ENCODE measurements at places on chromosomes 1 and 21. TPM values are rescaled to one million over a fixed set of nuclear protein-coding genes. Genes with fewer than 3 reads are reported as not detected.

Gene REN
- not detected for total RNA-seq

Gene CELA3B
- total RNA-seq = not detected

- peaks cover 5% of the 10 kb centered on the region for H3K36me3 ChIP-seq
- peaks cover 37% of the 10 kb centered on the region for H3K4me1 ChIP-seq
- no peak for DNase-seq
- H3K27ac ChIP-seq = peak overlapping the region; percentile 1
- no peak overlapping the region for H3K4me3 ChIP-seq
- H3K27me3 ChIP-seq = no peaks in the 10 kb centered on the region
Measured at GRCh38 chr1:159908031-159908940, 8.3 kb upstream of the CFAP45 start.

- peaks cover 8% of the 10 kb centered on the region for H3K4me1 ChIP-seq
- H3K36me3 ChIP-seq = no peaks in the 10 kb centered on the region
- H3K27me3 ChIP-seq = peaks cover 87% of the 10 kb centered on the region
- no peak overlapping the region for H3K27ac ChIP-seq
- H3K4me3 ChIP-seq = no peak overlapping the region
Measured at GRCh38 chr21:36688324-36688723, 10.6 kb upstream of the SIM2 start.

DNA sequence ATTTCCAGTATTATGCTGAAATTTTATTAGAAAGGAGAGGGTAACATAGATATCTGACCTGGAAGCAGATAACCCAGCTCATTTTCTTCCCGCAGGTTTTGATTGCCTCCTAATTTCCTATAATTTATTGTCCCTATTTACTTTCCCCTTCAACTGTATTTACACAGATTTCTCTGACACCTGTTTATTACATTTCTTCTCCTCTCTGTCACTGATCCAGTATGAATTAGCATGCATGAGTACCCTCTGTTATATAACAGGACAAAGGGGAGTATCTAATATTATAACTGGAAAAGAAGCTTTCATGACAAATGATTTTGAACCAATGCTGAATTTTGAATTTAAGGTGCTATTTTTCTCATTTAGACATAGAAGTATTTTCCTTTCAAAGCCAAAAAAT lies 37.4 kb downstream of the DENND1B start:
- DNase-seq = no peak
- no peaks in the 10 kb centered on the region for H3K27me3 ChIP-seq
- no peak overlapping the region for H3K27ac ChIP-seq
- H3K4me1 ChIP-seq = peaks cover 28% of the 10 kb centered on the region
- peaks cover 14% of the 10 kb centered on the region for H3K36me3 ChIP-seq

DNA sequence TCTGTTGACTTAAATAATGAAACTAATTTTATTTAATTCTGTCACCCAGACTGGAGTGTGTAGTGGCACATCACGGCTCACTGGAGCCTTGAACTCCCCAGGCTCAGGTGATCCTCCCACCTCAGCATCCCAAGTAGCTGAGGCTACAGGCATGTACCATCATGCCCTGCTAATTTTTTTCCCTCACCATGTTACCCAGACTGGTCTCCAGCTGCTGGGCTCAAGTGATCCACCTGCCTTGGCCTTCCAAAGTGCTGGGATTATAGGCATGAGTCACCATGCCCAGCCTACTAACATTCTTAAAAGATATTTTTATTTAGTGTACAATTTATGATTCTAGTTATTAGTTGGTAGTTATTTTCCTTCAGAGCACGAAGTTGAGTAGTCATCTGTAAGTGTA lies 49.5 kb downstream of the NRDC start:
- no peak overlapping the region for H3K4me3 ChIP-seq
- H3K27me3 ChIP-seq = no peaks in the 10 kb centered on the region
- no peak overlapping the region for H3K27ac ChIP-seq
- DNase-seq = no peak

DNA sequence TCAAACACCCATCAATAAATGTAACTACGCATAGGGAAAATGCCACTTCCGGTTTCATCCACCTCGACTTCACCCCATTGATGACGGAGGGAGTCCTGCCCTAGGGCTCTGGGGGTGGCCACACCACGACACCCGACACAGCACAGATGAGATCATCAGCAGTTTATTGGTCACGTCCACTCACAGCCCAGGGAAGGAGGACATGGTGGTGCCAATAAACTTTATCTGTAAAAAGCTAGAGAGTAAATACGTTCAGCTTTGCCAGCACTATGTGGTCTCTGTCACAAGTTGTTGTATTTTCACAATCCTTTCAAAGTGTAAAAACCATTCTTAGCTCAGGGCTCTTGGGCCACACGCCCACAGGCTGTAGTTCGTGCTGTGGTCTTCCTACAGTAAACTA lies 16.3 kb downstream of the SETD4 start:
- no peak for DNase-seq
- no peaks in the 10 kb centered on the region for H3K27me3 ChIP-seq

GRCh38 chr21:39851002-39851618 lies 16.1 kb upstream of the PCP4 start:
- H3K27ac ChIP-seq = no peak overlapping the region
- H3K4me3 ChIP-seq = no peak overlapping the region
- DNase-seq = no peak
- H3K27me3 ChIP-seq = no peaks in the 10 kb centered on the region
- no peaks in the 10 kb centered on the region for H3K36me3 ChIP-seq

- no peaks in the 10 kb centered on the region for H3K4me1 ChIP-seq
- peaks cover 4% of the 10 kb centered on the region for H3K27me3 ChIP-seq
- no peak for DNase-seq
- H3K4me3 ChIP-seq = no peak overlapping the region
- H3K27ac ChIP-seq = no peak overlapping the region
Measured at GRCh38 chr21:30126576-30126975, 40.0 kb downstream of the CLDN17 start.

Gene KLHDC8A
- total RNA-seq = not detected

DNA sequence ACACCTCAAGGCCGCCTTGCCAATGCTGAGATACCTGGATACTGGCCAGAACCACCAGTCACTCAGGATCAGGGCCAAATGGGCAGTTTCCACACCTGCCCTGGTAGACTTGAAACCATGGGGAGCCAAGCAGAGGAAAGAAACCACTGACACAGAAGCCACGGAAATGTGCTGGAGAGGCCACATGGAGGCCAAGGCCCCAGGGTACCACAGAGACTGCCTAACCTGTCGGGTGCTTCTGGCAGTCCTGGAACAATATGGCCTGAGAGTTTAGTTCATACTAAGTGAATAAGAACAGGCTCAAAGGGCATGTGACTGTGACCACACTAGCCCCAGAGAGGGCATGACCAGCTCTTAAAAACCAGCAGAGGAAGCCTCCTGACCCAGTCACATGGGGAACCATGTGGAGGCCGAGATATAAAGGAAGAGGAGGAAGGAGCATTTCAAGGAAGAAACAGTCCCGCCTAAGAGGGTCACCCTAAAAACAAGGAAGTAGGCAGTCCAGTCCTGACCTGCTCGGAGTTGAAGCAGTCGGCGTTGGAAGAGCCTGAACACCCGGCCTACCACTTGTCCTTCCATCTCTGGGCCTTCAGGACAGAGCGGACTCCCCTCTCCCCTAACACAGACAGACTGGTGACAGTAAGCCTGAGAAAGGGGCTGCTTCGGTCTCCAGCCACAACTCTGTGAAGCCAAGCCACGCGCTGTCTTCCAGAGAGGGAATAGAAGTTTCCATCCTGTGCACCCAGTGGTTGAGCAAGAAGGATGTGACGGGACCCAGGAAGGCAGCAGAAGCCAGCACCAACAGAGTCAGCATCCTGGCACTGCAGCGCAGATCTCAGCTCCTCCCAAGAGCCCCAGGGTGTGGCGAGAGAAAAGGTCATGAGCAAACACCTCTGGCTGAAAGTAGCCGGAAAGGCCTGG lies at the start of gene DENND2D:
Gene DENND2D (minus strand): TSS at position 766 of the 921 bp plus-strand sequence. CDS start 187 bp downstream, at position 579.
- peaks cover 55% of the 10 kb centered on the region for H3K36me3 ChIP-seq
- peak within 1 kb of the TSS; percentile 100 for H3K4me3 ChIP-seq
- H3K4me1 ChIP-seq = peaks cover 49% of the 10 kb centered on the region
- peak; percentile 75 for DNase-seq

- H3K4me1 ChIP-seq = peaks cover 58% of the 10 kb centered on the region
- DNase-seq = no peak
- no peaks in the 10 kb centered on the region for H3K27me3 ChIP-seq
- no peak overlapping the region for H3K4me3 ChIP-seq
- H3K27ac ChIP-seq = peak overlapping the region; percentile 12
Measured at GRCh38 chr1:11285883-11286734, 13.1 kb downstream of the UBIAD1 start.

- no peaks in the 10 kb centered on the region for H3K27me3 ChIP-seq
- peak; percentile 9 for DNase-seq
- H3K4me3 ChIP-seq = no peak overlapping the region
- H3K27ac ChIP-seq = no peak overlapping the region
Measured at GRCh38 chr1:95384567-95384966, 150.6 kb downstream of the RWDD3 start.

Gene KRTAP12-2
- total RNA-seq = not detected

Gene CD1E
- total RNA-seq = not detected

- H3K4me1 ChIP-seq = peaks cover 42% of the 10 kb centered on the region
- H3K27me3 ChIP-seq = no peaks in the 10 kb centered on the region
- peak overlapping the region; percentile 98 for H3K27ac ChIP-seq
- H3K4me3 ChIP-seq = peak overlapping the region; percentile 93
- DNase-seq = no peak
Measured at GRCh38 chr1:181033128-181033798, 520 bp upstream of the MR1 start.

GRCh38 chr1:116168277-116169032 lies 57.3 kb downstream of the MAB21L3 start:
- no peaks in the 10 kb centered on the region for H3K36me3 ChIP-seq
- peak overlapping the region; percentile 36 for H3K27ac ChIP-seq
- DNase-seq = peak; percentile 84
- peaks cover 7% of the 10 kb centered on the region for H3K4me1 ChIP-seq
- H3K4me3 ChIP-seq = peak overlapping the region; percentile 76

DNA sequence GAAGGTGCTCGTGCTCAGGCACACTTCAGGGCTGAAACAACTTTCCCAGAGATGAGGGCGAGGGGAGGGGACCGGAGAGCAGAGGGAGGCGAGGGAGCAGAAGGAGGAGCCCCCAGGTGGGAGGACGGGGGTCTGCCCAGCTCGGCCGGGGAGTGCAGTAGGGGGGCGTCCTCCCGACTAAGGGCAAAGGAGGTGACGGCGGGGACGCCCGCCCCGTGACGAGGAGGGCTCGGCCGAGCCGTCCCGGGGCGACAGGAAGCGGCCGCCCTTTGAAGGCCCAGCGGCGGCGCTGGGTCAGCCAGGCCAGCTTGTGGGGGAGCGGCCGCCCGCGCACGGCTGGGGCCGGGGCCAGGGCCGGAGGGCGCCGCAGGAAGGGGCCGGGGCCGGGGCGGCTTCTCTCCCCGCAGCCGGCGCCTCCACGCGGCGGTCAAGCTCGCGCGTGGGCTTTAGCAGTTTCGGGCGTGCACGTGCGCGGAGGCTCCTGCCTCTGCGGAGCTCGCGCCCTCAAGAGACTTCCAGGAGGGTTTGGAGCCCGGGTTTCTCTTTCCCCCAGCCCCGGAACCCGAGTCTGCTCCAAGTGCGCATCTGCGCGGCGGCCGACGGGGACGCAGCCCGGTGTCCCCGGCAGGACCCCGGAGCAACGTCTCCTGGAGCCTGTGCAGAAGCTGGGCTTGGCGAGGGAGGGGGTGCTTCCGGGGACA lies 100.8 kb upstream of the SLC45A1 start:
- H3K27me3 ChIP-seq = peaks cover 72% of the 10 kb centered on the region
- H3K36me3 ChIP-seq = no peaks in the 10 kb centered on the region
- H3K27ac ChIP-seq = no peak overlapping the region
- peak; percentile 27 for DNase-seq

Gene CCDC185
- not detected for total RNA-seq

GRCh38 chr1:160888926-160889325 lies 3.9 kb upstream of the ITLN1 start:
- H3K27ac ChIP-seq = no peak overlapping the region
- H3K4me1 ChIP-seq = peaks cover 7% of the 10 kb centered on the region
- peaks cover 4% of the 10 kb centered on the region for H3K27me3 ChIP-seq
- DNase-seq = no peak
- no peak overlapping the region for H3K4me3 ChIP-seq

Gene TTC22
- 5.3 TPM for total RNA-seq

Gene DCST1
- total RNA-seq = not detected

Gene S100A1
- not detected for total RNA-seq

- H3K4me3 ChIP-seq = peak overlapping the region; percentile 30
- H3K36me3 ChIP-seq = peaks cover 4% of the 10 kb centered on the region
- H3K4me1 ChIP-seq = peaks cover 29% of the 10 kb centered on the region
Measured at GRCh38 chr1:117615474-117615873, 9.6 kb downstream of the TENT5C start.

DNA sequence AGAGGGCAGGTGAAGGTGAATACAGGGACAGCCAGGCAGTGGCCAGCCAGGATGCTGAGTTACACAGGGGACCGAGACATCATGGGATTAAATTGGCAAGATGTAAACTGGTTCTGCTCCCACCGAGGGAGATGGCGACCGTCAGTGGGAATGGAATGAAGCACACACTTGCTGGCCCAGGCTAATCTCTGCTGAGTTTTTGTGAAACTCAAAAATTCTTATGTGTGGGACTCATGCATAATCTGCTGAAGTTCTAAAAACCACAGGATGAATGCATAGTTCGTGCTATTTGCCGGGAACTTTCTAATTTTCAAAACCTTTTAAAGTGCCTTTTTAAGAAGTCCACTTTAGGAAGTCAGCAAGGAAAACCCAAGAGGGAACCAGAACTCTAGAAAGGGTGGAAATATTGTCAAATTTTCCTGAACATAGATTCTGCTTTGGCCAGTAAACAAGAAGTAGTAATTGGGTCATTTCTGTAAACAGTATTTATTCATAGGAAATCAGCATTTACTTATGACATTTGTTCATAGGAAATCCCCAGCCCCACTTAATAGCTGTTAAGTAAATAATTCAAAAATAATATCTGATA lies 85.4 kb upstream of the ROR1 start:
- H3K4me3 ChIP-seq = no peak overlapping the region
- DNase-seq = no peak
- H3K27ac ChIP-seq = no peak overlapping the region
- no peaks in the 10 kb centered on the region for H3K27me3 ChIP-seq

- peaks cover 88% of the 10 kb centered on the region for H3K4me1 ChIP-seq
- no peak overlapping the region for H3K4me3 ChIP-seq
- peaks cover 7% of the 10 kb centered on the region for H3K36me3 ChIP-seq
- no peaks in the 10 kb centered on the region for H3K27me3 ChIP-seq
- H3K27ac ChIP-seq = peak overlapping the region; percentile 47
Measured at GRCh38 chr1:54359393-54360162, 46.6 kb downstream of the SSBP3 start.

DNA sequence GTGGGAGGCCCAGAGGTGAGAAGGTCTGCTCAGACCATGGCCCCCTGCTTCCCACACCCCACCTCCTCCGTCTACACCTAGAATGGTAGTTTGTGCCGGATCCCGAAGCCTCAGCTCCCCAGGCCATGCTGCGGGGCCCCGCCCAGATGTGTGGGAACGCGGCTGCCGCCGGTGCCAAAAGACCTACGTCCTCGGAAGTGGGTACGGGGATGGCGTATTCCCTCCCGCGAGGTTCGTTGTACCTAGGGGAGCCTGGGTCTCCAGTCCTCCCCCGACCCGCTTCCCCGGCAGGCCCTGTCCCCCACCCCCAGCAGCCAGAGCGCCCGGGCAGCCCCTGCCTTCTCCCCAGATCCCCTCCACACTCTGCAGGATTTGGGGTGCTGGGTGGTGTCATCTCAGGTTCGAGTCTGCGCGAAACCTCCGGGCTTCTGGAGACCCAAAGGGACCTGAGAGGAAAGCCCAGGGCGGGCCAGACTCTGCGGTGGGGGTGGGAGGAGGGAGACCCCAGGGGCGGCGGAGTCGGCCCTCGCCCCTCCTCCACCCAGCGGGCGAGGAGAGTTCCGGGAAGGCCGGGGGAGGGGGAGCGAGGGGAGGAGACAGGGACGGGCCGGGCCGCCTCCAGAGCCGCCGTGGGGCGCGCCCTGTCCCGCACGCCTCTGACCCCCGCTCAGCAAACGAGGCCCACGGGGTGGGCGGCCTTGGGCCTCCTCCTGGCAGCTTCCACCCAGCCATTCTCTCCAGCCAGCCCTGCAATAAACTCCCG lies 6.2 kb upstream of the PRDM16 start:
- no peak for DNase-seq
- peaks cover 21% of the 10 kb centered on the region for H3K27me3 ChIP-seq
- H3K4me1 ChIP-seq = no peaks in the 10 kb centered on the region
- no peaks in the 10 kb centered on the region for H3K36me3 ChIP-seq
- no peak overlapping the region for H3K27ac ChIP-seq

Measured in activated naive CD8-positive, alpha-beta T cell treated with anti-CD3 and anti-CD28 coated beads for 36 hours (primary cell).